ENCODE measurements at places on chromosomes 13 and 19. TPM values are rescaled to one million over a fixed set of nuclear protein-coding genes. Genes with fewer than 3 reads are reported as not detected.

DCT gene
- 0.05 TPM for total RNA-seq

ZNF793 gene
- 3.0 TPM for total RNA-seq

ZNF577 gene
- 3.0 TPM for total RNA-seq

THSD8 gene
- total RNA-seq, result not detected

NCR1 gene
- total RNA-seq, result not detected

AMH gene
- total RNA-seq, result 1.0 TPM

- no peak for DNase-seq
These were observed 321.8 kb upstream of the NBEA start for GRCh38 chr13:34620074-34620850.

DNA sequence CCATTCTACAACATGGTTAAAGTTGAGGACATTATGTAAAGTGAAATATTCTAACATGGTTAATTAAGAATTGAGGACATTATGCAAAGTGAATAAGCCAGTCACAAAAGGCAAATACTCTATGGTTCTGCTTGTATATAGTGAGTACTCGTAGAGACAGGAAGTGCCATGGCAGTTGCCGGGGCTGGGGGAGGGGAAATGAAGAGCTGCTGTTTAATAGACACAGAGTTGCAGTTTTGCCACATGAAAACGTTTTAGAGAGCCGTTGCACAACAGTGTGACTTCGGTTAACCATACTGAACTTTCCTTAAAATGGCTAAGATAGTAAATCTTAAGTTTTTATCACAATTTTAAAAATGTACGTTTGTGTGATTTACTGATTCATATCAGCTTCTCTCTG is 176.9 kb downstream of the SHISA2 start:
- DNase-seq, result no peak

DNA sequence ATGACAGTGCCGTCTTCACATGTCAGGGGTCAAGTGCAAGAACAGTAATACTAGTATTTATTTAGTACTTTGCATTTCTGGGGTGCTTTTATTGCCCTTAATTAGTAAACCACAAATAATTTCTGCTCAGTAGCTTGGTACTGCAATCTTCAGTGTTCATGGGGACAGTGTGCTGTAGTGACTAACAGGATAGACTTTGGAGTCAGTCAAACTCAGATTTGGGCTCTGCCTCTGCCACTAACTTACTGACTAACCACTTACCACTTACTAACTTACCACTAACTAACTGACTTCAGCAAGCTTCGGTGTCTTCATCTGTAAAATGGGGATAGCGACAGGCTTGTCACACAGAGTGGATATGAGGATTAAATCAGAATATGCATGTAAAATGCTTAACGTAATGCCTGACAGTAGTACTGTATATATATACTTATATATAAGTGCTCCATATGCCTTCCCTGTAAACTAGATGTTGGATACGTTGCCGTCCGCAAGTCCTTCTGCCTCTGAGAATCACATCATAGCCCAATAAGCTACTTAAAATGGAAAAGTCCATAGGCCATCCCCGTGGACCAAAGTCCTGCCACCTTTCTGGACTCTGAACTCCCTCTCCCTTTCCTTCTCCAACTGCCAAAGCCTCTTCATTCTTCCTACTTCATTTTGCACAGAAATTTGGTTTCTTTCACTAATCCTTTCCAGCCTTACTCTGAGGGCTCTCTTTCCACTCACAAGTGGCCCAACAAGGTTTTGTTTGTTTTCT is 158.1 kb downstream of the ZIC5 start:
- DNase-seq, result peak; percentile 30

- DNase-seq, result no peak
These were observed 7.2 kb upstream of the SERTM1 start for GRCh38 chr13:36666477-36667229.

DNA sequence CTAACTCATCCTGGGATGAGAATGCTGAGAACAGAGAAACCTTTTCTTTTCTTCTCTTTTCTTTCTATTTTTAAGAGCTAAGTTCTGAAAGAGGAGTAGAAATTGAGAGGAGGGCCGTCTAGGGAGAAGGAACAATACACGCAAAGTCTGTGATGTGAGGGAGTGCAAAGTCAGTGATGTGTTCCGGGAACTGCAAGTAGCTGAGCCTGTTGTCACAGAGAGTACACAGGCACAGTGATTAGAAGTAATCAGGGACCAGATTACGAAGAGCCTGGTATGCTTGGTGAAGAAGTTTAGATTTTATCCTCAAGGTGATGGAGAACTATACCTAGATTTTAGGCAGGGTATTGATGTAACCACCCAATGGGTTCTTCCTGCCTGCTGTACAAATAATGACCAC is 32.0 kb upstream of the CXCL17 start:
- DNase-seq, result no peak

GRCh38 chr13:74325106-74325505 is 190.9 kb upstream of the KLF12 start:
- peak; percentile 11 for DNase-seq

GRCh38 chr13:27907121-27907787 is 12.5 kb upstream of the PDX1 start:
- DNase-seq, result no peak

DNA sequence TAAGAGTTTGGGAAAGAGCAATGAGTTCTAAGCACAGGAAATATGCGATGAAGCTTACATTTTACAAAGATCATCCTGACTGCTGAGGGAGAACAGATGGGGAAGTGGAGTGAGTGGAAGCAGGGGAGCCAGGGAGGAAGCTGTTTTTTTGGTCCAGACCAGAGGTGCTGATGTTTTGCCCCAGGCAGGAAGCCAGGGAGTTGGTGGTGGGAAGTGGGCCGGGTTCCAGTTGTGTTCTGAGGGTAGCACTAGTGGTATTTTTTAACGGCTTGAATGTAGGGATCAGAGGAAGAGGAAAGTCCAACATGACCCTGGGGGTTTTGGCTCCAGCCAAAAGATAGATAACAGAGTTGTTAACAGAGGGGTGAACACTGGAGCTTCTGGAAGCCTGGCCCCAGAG is 20.7 kb upstream of the OLFM4 start:
- no peak for DNase-seq

- DNase-seq, result peak; percentile 16
These were observed 23.2 kb upstream of the GPC5 start for GRCh38 chr13:91375116-91375729.

Measured in renal cortical epithelial cell (primary cell).